ENCODE measurements at places on chromosomes 11 and 22.

DNA sequence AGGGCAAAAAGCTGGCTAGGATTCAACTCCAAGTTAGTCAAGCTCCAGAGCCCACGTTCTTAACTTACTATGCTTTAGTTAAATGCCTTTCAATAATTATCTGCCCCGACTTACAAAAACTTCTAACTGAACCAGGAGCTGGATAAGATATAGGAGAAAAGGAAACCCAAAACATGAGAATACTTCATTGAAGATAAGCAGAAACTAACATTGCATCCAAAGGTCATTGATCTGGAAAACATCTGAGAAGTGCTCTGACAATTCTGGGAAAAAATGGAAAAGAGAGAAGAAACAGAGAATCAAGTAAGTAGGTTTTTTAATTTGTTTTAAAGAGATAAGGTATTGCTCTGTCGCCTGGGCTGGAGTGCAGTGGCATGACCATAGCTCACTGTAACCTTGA lies 27.2 kb downstream of the ACAT1 start:
- DNase-seq: no peak

DNA sequence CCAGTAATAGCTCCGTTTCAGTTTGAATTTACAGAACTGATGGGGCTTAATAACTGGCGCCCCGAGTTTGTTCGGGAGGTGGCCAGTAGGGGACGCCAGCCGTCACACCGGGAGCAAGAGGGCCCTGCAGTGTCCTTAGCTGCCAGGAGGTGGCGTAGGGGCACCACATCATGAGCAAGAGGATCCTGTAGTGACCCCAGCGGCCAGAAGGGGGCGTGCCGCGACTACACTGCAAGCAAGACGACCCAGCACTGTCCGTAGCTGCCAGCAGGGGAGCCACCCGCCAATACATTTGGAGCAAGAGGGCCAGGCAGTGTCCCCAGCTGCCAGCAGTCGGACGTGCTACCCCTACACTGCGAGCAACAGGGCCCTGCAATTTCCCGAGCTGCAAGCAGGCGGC lies 663.7 kb upstream of the B3GAT1 start:
- no peak for DNase-seq

- no peak for DNase-seq
Observed at GRCh38 chr11:86157797-86158378, 86.7 kb upstream of the EED start.

- DNase-seq: no peak
Observed at GRCh38 chr11:75306529-75306928, 44.9 kb downstream of the ARRB1 start.

- no peak for DNase-seq
Observed at GRCh38 chr11:119347940-119348605, 1.6 kb upstream of the MFRP start.

DNA sequence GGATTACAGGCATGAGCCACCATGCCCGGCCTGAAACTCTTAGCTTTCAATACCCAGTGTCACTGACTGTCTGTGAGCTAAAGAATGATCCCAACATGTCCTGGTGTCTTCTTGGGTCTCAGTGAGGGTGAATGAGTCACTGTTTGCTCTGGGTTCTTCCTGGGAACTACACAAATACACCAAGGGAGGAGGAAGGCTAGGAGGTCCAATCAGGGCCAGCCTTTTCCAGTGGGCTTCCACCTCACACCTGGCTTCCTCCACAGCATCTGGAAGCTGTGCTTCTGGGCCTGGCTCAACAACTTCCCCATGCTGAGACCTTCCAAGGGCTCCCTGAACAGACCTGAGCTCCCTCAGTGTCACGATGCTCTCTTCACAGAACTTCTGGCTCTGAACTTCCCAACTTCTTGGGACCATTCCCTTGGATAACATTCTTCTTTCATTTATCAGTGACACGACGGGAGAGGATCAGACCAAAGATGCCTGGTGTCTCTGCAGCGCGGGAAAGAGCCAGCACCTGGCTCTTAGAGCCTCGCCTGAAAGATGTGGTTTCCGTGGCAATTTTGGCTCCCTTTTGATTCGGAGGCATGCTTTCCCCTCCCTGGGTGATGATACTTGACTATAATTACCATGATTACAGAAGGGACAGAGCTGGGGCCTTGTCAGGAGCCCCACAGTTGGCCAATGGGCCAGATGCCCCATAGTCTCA lies 22.3 kb upstream of the CHRM4 start:
- peak; percentile 98 for DNase-seq

GRCh38 chr22:40200795-40201530 lies 23.2 kb downstream of the TNRC6B start:
- no peak for DNase-seq

- no peak for DNase-seq
Observed at GRCh38 chr11:9377036-9377435, 7.4 kb upstream of the IPO7 start.

GRCh38 chr11:128874427-128874826 lies 7.3 kb upstream of the KCNJ1 start:
- DNase-seq: no peak

DNA sequence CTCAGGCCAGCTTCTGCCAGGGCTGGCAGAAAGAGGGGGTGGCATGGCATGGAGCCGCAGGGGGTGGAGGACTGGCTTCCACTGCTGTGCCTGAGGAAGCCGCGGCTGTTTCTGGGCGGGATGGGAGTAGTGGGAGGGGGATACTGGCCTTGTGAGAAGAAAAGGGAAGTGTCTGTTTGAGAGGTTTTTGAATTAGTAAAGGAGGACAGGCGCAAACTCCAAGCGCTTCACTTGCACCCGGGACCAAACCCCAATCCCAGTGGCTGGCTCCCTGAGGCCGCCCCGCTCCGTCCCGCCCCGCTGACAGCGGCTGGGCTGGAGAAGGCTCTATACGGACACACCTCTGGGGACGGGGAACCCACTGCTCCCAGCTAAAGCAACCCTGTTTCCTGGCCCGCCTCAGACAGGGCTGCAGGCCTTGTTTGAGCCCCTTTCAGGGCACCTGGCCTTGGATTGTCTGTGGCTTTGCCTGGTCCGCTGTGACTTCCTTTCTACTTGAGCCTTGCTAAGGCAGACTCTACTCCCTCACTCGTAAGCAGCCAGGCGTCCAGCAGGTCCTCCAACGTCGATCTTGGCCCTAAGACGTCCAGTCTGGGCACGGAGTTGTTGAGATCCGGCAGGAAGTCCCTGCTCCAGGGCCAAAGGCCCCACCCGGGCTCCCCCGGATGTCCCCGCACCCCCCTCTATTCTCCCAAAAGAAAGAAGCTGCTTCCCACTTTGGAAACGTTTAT lies 2.2 kb downstream of the APOA1 start:
- peak; percentile 80 for DNase-seq

DNA sequence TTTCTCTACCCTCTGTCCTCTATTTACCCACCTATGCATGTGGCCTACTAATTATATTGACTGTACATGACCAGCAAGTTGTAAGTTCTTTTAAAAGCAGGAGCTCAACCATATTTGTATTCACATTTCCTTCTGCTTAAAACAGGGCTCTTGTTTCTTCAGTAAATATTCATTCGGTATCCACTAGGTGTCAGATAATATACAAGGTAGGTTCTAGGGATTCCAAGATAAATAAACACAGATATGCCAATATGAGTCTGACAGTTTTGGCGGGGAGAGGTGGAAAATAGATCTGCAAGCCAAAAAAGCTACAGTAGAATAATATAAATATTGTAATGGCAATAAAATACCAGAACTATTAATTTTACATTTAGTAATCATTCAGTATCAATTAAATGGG lies 15.3 kb upstream of the RAB30 start:
- no peak for DNase-seq

GRCh38 chr11:129423426-129423825 lies 47.8 kb downstream of the BARX2 start:
- DNase-seq: no peak

DNA sequence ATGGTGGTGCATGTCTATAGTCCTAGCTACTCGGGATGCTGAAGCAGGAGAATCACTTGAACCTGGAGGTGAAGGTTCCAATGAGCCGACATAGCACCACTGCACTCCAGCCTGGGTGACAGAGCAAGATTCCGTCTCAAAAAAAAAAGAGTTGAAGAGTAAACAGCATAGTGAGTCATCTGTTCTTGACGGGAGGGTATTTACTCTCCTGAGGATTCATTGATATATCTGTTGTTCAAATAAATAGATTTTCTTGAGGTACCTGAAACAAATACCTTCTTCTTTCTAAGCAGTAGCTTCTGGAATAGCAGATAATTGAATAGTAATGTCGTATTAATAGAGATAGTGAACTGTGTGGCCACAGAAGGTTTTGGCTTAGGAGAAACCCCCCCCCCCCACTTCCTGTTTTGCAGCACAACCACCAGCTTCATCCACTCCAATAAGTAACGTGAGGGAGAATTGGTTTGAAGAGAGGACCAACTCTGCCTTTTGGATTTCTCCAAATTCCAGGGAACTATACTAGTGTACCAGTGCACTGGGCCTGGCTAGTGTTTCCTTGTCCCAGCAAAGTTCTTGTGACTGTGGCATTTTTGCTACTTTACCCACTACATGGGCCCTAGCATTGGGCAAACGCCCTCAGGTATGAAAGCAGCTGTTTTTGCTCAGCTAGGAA lies 90.0 kb downstream of the PRMT3 start:
- no peak for DNase-seq

- no peak for DNase-seq
Observed at GRCh38 chr11:50174189-50174588, 141.5 kb downstream of the OR4C45 start.

GRCh38 chr11:55773138-55773537 lies at the start of gene OR5D13:
TSS of gene OR5D13 (plus strand) at chr11:55773438. CDS start at chr11:55773438, 0 bp downstream.
- DNase-seq: no peak

DNA sequence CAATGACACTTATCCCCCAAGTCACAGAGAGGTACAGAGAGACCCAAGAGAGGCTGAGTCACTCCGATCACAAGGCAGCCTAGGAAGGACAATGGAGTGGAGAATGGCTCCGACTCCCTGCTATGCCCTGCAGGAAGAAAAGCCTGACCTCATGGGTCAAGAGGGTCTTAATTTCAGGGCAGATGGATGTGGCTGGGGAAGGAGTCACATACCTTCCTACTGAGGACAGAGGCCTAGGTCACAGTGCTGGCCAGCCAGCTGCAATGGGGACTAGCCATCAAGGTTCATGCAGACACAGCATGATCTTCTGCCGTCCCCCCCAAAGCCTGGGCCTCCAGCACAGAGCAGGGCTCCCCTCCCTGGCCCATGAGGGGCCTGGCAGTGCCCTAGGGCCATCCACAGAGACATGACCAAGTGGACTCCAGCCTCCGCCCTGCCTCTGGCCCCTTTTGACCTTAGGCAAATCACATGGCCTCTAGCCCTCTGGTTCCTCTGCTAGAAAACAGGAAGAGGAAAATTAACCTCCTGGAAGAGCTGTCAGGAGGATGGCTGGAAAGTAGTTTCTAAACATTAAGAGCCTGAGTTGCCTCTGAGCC lies 1.8 kb downstream of the ARRB1 start:
- no peak for DNase-seq

DNA sequence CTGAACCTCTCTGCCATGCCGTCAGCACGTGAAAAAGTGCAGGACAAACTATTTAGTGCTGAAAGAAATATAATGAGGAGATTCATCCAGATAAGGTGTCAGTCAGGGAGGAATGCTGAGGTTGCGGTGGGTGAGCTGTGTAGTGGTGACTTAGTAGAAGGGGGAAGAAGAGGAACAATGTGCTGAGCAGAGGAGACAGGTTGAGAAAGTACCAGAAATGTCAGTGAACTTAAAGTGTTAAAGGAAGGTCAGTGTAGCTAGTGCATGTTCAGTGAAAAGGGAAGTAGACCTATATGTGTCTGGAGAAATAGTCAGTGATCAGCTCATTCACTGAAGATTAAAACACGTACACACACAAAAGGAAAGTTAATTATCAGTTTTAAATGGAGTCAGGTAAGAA lies 237.6 kb upstream of the CCDC179 start:
- no peak for DNase-seq

GRCh38 chr11:93814966-93815633 lies 31.0 kb downstream of the MED17 start:
- DNase-seq: no peak

GRCh38 chr22:38724926-38725571 lies 19.3 kb downstream of the GTPBP1 start:
- no peak for DNase-seq

GRCh38 chr11:108985236-108985944 lies 320.5 kb downstream of the DDX10 start:
- DNase-seq: no peak
